ENCODE measurements at places on chromosomes 16 and 17.

DNA sequence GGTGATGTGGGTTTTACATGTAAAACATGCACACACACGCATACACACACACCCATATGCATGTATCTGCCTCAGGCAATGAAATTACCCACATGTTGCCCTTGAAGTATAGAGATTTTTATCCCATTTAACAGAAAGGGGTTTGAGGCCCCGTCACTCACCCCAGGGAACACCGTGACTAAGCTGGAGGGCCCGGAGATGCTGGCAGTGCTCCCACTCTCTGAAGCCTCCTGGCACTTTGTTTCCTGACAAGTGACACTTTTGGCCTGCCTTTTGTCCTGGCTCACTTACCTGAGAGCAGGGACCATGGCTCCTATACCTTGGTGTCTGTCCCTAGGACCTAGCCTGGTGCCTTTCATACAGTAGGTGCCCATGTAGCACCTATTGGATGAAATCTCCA lies 50.0 kb upstream of the TNRC6C start:
- DNase-seq, result no peak

DNA sequence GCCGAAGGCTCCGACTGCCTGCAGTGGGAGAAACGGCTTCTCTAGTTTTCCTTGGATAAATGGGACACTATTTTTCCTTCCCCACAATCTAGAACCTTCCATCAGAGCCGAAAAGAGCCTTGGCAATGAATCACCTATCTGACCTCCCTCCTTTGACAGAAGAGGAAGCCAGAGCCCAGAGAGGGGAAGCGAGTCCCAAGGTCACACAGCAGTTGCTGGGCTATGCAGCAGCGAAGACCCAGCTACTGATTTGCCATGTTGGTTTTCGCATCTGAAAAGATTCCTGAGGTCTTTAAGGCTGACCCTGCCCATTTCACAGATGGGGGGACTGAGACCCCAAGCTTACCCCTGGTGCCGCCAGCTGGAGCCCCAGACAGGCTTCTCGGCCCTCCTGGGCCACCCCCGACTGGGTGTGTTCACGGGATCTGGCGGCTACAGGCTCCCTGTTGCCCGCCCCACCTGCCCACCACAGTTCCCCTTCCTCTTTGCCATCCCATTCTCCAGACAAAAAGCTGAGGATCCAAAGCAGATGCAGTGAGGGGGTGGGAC lies 45.9 kb downstream of the RAI1 start:
- DNase-seq, result no peak

DNA sequence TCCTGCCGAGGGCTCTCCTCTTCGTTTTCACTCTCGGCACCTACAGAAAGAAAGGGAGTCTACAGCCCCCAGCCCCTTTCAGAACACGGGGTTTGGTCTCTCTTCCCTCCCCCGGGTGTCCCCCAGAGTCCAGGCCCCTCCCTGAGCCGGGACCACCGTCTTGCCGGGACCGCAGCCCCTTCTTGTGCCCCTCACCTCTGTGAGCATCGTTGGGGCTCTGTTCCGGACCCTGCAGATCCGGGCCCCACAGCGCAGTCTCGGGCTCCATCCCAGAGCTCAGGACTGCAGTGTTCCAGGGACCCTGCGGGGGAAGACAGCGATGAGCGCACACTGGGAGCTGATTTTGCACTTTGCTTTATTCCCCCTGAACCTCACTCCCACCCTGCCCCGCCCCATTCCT lies 2.8 kb downstream of the ZNF629 start:
- DNase-seq, result no peak

DNA sequence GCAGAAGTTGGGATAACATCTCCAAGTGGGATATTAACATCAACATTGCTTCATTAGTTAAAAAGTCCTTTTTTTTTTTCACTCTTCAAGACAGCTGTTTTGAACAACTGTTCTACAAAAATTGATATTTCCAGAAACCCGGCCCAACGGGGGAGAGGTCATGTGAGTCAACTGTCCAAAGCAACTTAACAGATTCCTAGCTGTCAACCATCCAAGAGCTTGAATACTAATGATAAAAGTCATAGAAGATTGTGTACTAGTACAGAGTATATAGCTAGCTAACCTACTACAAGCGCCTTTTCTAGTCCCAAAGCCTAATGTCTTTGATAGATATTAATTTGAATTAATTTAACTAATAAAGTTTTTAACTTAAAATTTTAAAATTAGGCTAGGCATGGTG lies 172.0 kb downstream of the CYB561 start:
- no peak for DNase-seq

DNA sequence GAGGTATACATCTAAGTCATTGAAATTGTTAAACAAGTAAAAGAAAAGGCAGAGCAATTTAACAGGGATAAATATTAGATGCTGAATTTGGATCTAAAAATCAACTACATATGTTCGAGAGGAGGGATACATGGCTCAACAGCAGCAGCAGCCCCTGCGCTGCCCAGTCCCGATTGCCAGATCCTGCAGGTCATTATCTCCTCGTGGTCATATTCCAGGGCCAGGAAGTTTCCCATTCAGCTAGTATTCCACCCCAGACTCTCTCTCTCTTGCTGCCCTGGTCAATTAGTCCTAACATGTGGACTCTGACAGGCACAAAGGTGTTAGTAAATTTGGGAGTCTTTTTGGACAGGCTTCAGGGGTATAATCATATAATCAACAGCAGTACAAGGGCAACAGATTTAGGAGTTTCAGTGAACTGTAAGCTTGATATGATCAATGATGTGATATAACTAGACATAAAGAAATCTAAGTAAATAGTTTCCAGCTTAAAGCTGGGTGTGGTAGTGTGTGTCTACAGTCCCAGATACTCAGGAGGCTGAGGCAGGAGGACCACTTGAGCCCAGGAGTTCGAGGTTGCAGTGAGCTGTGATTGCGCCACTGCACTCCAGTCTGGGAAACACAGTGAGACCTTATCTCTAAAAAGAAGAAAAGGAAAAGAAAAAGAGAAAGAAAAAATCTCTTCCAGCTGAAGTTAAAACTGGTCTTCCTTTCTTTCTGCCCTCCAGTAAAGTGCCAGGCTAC lies 96.5 kb upstream of the MED13 start:
- DNase-seq, result no peak

DNA sequence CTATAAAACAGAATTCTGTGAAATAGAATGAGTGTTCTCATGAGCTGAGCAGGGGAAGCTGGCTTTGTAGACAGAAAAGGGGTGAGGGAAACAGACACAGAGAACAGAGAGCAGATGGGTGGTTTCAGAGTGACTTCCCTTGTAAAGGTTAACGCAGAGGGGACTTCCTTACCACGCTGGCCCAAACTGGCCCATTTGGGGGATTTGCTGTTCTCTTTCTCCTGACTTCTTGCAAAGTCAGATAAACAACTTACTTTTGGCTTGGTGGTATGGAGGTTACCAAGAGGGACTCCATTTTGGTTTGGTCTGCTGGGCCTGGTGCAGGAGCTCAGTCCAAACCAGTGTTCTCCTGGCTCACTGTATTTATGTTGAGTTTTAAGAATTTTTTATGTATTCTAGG lies 48.4 kb downstream of the SEC14L1 start:
- DNase-seq, result no peak

GRCh38 chr16:21159281-21159951 lies 942 bp downstream of the LDAF1 start:
- DNase-seq, result no peak

DNA sequence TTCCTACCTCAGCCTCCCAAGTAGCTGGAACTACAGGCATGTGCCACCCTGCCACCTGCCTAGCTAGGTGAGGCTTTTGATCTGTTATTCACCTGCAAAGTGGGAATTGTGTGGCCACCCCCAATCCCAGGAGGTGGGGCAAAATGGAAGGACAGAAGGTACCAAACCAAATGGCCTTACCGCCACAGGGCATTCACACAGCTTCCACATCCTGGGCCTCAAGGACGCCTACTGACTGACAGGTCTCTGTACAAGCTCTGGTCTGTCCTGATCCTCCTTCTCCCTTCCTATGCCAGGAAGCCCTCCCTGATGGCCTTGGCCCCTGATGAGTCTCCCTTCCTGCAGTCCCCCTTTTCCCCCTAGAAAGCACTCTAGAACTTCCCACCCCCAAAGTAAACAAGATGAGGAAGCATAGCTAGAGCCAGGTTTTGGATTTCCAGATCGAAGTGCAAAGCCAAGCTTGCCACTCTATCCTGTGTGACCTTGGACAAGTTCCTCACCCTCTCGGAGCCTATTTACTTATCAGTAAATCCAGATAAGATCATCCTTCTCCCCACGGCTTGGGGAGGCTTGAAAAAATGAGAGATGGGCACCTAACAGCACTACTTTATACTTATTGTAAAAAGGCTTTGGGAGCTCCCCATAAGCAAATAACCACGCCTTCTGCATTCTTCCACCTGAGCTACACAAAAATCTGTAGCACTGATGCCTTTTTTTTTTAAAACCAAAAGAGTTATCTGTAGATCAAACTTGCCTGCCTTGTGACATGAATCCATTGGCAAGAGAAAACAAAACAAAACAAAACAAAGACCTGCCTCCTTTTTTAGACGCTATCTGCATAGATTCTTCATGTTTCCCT lies 4.5 kb downstream of the PLLP start:
- DNase-seq, result no peak

- no peak for DNase-seq
Observed at GRCh38 chr17:58564971-58565370, 50.5 kb upstream of the MTMR4 start.

DNA sequence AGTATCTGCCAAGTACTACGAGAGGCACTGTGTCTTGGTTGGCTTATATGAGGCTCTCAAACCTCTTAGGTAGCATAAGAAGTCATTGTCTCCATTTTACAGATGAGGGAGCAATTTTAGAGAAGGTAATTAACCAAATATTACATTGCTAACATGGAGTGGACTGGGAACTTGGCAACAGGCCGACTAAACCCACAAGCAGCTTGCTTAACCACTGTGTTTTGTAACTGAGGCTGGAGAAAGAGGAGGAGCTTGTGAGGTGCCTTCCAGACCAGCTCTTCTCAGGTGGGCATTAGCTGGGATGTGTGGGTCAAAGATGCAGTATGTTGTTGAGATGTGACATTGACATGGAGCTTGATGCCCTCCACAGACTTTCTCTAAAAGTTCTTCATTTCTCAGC lies 835.6 kb upstream of the RBFOX1 start:
- no peak for DNase-seq

DNA sequence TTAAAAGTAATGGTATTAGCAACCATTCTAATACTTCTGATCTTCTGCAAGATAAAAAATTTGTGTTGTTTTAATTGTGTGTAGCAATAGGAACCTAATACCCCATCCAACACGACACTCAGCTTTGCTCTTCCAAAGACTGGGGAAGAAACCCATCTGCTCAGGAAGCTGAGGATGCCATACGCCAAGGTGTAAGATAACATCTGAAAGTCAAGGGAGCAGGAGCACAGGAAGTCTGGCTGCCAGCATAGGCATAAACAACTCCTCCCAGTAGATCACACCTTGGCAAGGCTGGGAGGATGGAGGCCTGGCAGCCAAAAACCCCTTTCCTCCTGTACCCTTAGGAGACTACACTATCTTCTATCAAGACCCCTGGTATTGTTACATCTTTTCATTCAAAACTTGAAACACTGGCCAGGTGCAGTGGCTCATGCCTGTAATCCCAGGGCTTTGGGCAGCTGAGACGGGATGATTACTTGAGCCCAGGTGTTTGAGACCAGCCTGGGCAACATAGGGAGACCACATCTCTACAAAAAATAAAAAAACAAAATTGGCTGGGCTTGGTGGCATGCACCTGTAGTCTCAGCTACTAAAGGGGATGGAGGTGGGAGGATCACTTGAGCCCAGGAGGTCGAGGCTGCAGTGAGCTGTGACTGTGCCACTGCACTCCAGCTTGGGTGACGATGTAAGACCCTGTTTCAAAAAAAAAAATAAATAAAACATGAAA lies 5.7 kb upstream of the SPHK1 start:
- DNase-seq, result no peak

GRCh38 chr16:4873091-4873490 lies 25.8 kb downstream of the UBN1 start:
- DNase-seq, result no peak

GRCh38 chr16:27924411-27925118 lies 138.9 kb downstream of the GSG1L start:
- no peak for DNase-seq

DNA sequence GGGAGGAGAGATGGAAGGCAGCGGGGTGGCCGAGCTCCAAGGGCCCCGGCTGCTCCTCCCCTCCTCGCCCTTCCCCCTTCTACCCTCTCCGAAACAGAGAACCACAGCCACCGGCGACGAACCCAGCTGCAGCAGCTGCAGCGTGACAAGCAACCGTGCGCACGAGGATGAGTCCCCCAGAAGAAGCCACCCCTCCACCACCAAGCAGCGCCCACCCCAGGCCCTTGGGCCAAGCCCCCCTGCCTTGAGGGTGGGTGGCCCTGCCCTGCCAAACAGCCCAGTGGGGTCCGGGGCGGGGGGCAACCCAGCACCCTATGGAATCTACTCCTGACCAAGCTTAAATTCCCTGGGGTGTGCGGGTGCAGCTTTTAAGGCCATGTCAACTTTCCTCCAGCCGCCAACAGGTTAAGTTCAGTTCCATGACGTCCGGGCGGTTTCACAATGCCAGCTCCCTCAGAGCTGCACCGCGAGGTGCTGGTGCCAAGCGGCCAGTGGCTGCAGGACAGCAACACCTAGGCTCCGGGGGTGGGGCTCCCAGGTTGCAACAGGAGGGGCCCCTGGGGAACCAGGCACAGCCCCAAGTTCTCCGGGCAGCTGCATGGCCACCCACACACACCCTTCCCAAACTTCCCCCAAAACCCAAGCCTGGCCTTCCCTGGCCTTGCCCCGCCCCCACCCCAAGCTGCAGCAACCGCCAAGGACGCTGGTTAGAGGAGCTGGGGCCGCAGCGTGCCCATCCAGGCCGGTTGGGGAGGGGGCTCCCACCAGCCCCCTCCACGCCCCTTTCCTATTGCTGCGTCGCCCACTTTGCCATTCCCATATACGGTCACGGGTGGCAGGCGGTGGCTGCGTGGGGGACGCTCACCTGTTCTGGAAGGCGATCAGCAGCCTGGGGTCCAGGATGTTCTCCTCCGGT lies 2.0 kb downstream of the CBX4 start:
- DNase-seq, result no peak

GRCh38 chr16:79104567-79104966 lies 496.0 kb downstream of the MAF start:
- DNase-seq, result no peak

DNA sequence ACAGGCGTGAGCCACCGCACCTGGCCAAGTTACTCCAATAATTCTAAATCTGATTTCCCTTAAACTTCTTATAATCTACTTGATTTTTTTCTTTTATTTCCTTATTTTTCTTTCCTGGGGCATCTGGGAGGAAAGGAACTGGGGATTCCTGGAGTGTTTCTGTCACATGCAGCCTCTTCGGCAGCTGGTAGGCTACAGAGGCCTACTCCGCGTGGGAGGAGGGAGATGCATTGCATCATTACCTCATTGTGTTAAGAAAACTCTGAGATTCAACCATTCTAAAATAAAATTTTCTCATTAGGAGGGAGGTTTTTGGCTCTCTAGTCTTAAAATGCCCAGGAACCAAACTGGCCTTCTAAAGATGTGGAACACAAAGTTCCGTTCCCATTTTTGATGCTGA lies 64.0 kb downstream of the SOX9 start:
- DNase-seq, result no peak

DNA sequence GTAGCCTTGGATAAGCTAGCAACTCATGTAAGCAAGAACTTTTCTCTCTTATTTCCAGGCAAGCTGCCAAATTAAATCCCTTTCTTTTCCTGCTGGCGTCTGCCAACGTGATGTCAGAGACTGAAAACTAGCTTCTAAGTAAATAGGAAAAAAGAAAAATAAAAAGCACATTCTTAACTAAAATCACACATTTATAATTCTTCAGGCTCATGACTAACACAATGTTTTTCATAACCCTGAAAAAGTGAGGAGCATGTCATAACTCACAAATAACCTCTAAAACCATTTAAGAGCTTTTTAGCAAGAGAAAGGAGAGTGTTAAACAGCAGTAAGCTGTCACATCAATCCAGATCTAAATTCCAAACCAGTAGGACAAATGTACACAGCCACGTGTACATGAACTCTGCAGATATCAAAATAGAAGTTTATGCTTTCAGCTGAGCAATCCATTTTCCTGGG lies 110.0 kb downstream of the N4BP1 start:
- DNase-seq, result peak; percentile 18

All from kidney epithelial cell (primary cell).